ENCODE measurements at places on chromosomes 7 and 10. TPM values are rescaled to one million over a fixed set of nuclear protein-coding genes. Genes with fewer than 3 reads are reported as not detected.

Gene EBLN1
- total RNA-seq, result not detected

Gene POLR2J2
- total RNA-seq, result 1.6 TPM

Gene ITIH5
- 0.33 TPM for total RNA-seq

Gene TRIL
- 31.8 TPM for total RNA-seq

Gene CHRM2
- not detected for total RNA-seq

Gene CYP2C19
- not detected for total RNA-seq

Gene TUBB8
- 0.11 TPM for total RNA-seq

Gene SPDYE16
- total RNA-seq, result not detected

Gene CUBN
- 19.9 TPM for total RNA-seq

Gene PIK3CG
- total RNA-seq, result 2.0 TPM

Gene ABCC2
- 0.43 TPM for total RNA-seq

Gene TMEM254
- total RNA-seq, result 3.4 TPM

Gene NME8
- total RNA-seq, result not detected

Gene ATOH7
- total RNA-seq, result not detected

Gene GSDME
- 7.6 TPM for total RNA-seq

Gene STOX1
- total RNA-seq, result 0.09 TPM

Gene AKR1B15
- total RNA-seq, result not detected

Gene HMX2
- not detected for total RNA-seq

Gene FZD8
- total RNA-seq, result 17.9 TPM

Gene RAMP3
- total RNA-seq, result 467 TPM

Gene ERVW-1
- total RNA-seq, result not detected

Gene FEZF1
- total RNA-seq, result not detected

Gene TSPAN15
- total RNA-seq, result 86.2 TPM

Gene STEAP4
- not detected for total RNA-seq

Gene HDAC9
- total RNA-seq, result 7.6 TPM

Gene TMEM196
- total RNA-seq, result not detected

Gene FERD3L
- not detected for total RNA-seq

Gene OR2A1
- not detected for total RNA-seq

Gene ITGA8
- 10.9 TPM for total RNA-seq
